Cortex of kidney (tissue), 1 donor: ENCODE measurements at places on chromosomes 16 and 17.

DNA sequence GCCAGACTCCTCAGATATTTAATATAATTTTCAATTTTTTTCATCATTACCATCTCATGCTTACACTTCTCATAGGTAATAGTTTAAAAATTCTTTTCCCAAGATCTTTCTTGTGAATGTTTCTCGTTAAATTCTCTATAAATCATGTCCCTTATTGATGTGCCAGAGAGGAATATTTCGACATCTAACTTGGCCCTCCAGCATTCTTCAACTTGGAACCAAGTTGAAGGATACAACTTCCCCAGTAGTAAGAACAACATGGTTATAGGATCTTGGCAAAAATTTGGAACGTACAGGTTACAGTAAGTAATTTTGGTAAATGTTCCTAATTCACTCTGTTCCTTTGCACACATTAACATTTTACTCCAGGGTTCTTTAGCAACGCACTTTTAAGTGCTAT, 731.8 kb downstream of the CDH11 start:
- no peak for DNase-seq

- DNase-seq, result no peak
These were observed 109.6 kb downstream of the CNTNAP4 start for GRCh38 chr16:76386784-76387183.

GRCh38 chr17:18323007-18323406, 7.9 kb downstream of the SMCR8 start:
- DNase-seq, result no peak

GRCh38 chr16:86068722-86069121, 169.8 kb downstream of the IRF8 start:
- DNase-seq, result no peak

- DNase-seq, result no peak
These were observed 6.7 kb downstream of the SYNGR2 start for GRCh38 chr17:78174870-78175642.

- no peak for DNase-seq
These were observed 10.5 kb upstream of the ALDOA start for GRCh38 chr16:30054959-30055553.

DNA sequence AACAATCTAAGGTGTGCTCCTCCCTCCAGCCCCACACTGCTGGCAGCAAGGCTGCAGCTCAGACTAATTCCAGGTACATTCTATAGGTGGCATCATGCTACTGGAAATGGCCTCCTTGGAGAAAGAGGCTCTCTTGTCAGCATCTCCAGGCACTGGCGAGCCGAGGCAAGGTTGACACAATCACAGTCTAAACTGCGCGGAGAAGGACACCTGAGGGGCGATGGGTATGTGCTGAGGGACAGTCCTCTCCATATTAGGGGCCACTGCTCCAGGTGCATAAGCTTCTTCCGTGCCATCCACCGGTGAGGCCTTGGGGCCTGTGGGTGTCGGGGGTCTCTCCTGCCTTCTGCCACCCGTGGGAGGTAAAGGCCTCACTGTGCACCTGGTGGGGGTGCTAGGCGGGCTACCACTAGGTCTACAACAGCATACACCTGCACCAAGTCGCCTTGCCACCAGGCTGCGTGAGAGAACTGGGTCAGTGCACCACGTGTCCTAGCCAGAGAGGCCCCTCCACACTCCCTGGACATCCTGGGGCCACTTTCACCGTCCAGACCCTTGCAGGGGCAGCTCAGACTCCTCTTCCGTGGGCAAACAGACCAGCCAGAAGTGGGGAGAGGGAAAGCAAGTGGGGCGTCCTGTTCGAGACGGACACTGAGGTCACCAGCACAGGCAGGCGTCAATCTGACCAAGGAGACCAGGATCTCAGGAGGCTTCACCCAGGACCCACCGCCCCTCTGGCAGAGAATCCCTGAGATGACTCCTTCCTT, 12.1 kb upstream of the CBX8 start:
- DNase-seq, result no peak

DNA sequence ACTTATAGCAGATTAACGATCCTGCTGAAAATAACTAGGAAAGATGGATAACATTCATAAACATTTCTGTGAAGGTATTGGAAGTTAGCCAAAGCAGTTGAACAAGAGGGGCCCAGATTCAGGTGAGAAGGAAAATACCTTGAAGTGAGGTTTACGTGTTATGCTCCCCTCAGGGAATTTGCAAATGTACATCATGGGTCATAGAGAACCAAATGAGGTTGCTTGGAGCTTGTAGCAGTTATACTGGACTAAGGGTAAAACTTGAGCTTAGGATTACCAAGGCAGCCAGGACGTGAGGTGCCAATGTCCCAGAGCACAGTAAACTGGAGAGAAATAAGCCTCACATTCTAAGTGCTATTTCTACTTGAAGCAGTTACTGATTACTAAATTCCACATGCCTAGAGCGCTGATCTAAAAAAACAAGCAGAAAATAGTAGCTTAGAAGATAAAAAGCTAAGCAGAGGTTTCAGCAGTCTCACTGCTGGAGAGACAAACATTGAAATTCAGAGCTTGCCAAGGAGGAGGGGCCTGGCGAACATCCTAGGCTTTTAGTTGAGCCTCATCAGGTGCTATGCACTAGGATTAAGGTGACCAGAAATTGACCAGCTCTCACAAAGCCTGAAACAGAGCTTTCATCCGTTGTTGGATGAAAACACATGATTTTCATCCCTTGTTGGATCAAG, 136.7 kb upstream of the FAM20A start:
- no peak for DNase-seq

- DNase-seq, result no peak
These were observed 2.3 kb downstream of the SPG7 start for GRCh38 chr16:89510526-89510925.

DNA sequence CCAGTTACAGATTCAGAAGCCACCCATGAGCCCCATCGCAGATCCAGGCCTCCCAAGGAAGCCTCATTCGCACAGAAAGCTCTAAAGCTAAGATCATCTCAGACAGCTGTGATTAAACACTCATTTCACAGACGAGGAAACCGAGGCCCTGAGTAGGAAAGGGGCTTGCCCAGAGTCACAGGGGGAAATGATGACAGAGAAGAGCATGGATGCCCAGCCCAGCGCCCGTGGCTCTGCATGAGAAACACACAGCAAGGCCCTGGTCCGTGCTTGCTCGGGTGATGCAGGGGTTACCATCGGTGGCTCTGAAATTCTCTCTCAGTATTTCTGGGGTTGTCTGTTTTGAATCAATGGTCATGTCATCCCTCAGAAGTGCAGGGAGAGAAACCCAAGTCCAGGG, 109.6 kb downstream of the C16orf78 start:
- DNase-seq, result no peak

GRCh38 chr16:89828199-89828869, at the start of gene SPIRE2:
Gene SPIRE2 (plus strand): TSS chr16:89828475. CDS start chr16:89828551, 76 bp downstream.
- no peak for DNase-seq

DNA sequence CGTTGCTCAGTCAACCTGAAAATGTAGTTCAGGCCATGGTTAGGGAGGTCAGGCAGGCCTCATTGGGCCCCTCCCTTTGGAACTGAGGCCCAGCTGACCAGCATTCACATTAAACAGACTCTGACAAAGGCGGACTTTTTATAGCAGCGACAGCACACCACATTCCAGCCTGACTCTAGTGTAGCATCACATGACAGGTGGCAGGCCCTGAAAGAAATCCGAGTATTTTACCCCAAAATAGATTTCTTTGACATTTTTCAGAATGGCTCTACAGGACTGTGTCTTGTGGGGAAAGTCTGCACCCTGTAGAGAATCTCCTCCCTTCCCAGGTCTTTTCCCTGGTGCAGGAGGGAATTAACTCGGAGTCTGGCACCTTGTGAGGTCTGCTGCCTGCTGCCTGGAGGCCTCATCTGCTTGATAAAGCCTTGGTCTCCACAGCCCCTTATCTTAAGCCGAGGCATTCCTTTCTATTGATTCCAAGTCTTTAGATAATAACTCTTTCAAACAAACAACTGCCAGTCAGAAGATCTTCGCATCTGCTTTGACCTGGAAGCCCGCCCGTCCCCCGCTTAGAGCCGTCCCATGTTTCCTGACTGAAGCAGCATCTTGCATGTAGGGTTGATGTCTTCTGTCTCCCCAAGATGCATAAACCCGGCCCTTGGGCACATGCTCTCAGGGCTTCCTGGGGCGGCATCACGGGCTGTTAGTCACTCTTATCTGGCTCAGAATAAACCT, 44.0 kb upstream of the CAPN15 start:
- DNase-seq, result no peak

DNA sequence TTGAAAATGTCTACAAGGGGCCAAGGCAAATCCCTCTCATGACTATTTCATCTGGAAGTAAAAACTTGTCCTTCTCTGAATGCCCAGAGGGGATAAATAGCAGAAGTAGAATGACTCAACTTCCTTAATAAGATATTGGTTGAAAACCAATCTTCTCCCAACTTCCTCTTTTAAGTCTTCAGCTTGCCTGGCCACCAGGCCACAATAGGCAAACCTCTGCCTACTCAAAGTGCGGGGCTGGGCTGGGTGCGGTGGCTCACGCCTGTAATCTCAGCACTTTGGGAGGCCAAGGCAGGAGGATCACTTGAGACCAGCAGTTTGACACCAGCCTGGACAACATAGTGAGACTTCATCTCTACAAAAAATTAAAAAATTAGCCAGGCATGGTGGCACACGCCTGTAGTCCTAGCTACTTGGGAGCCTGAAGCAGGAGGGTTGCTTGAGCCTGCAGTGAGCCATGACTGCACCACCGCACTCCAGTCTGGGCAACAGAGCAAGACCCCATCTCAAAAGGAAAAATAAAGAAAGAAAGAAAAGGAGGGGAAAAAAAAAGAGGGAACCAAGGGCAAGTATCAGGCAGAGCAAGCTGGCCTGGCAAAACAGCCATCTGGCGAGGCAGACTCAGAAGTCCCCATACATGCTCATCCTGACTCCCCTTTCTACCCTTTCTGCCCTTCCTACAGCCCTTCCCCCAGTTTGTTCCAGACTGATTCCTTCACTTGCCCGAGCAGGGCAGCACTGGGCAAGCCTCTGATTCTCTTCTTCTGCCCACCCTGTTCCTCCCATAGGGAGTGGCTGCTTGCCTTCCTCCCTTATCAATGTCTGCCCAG, 20.6 kb downstream of the MAP3K14 start:
- DNase-seq, result no peak

DNA sequence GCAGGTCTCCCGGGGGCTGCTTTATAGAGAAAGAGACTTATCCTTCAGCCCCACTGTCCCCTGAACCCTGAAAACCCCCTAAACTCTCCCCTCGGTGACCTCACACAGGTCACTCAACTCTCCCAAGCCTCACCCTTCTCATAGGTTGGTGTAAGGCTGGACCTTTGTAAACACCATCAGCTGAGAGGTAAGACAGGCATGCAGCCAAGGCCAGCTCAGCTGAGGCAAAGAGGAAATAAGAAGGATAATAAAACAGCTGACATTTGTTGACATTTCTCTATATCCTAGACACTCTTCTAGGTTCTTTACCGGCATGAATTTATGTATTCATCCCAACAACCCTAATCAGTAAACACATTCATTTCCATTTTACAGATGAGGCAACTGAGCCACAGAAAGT, 134.3 kb downstream of the CCT6B start:
- DNase-seq, result no peak

GRCh38 chr17:46115699-46116098, 77.5 kb downstream of the KANSL1 start:
- DNase-seq, result no peak

GRCh38 chr16:68272507-68273209, 8.3 kb downstream of the SLC7A6 start:
- DNase-seq, result no peak

GRCh38 chr17:48177816-48178215, 70.2 kb downstream of the SNX11 start:
- no peak for DNase-seq
